ENCODE measurements at places on chromosomes 3 and 15. TPM values are rescaled to one million over a fixed set of nuclear protein-coding genes. Genes with fewer than 3 reads are reported as not detected.

GPR62 gene
- polyA plus RNA-seq = 0.41 TPM

DNA sequence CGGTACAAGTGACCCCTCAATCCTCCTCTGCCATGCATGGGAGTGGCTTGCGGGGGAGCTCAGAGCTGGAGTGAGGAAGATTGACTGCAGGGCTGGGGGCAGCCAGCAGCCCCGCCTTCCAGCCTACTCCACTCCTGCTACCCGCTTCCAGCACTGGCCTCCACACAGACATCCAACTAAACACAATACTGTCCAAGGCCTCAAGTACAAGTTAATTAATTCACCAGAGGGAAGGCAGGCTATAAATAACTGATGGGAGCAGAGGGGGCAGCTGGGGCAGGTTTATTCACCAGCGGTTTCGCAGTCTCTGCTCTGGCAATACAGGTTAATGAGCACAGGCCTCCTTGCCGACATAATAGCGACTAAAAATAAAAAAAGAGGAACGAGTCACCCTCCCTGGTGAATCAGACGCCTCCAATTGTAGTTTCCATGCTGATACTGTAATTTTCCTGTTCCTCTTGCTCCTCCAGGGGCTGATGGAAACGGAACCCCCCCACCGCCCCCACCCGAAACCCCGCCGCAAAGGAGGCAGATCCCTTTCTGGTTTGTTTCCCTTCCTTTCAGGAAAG lies 166.4 kb upstream of the TLE3 start:
- DNase-seq = peak; percentile 94

PPM1L gene
- polyA plus RNA-seq = 2.8 TPM

ZNF662 gene
- polyA plus RNA-seq = 4.9 TPM

DNA sequence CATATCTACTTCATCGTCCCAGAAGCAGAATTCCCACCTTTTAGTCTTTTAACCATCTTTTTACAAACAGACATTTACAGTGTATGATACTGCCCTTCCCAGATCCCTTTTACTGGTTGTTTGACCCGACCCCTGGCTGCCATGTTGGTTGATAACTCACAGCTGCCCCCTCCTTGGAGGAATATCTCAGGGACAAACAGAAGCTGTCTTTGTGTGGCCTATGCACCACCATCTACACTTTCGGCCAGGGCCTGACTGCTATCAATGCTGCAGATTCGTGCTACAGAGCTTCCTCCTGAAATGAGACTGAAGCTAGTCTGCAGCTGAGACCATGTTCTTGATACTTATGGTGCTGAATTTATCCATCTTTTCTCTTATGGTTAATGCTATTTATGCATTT lies 6.6 kb upstream of the POLQ start:
- DNase-seq = no peak

DNA sequence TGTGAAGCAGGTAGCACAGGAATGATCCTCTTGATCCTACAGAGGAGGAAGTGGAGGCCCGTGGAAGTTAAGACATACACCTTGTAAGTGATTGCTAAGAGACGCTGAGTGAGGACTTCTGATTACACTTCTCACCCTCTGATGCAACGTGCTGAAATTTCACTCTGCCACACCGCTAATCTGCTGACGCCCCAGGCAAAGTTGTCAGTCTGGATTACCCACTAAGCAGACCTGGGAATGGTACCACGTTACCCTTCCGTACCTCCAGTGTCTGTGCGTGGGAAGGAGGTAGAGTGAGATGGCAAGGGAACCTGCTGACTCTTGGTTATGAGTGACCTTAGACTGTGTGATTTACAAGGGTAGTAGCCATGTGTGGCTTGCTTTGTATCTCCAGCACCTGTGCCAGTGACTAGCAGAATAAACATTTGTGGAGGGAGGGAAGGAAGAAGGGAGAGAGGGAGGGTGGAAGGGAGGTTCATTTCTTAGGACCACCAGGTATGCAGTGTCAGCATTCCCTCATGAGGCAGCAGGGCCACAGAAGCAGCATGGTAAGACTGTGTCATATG lies 115.0 kb downstream of the ALDH1A2 start:
- DNase-seq = peak; percentile 24
